Occipital lobe (tissue), 3 donors: ENCODE measurements at places on chromosomes 4 and X.

GRCh38 chrX:38896724-38897298 is 95.6 kb downstream of the MID1IP1 start:
- DNase-seq: no peak

GRCh38 chr4:182880387-182881356 is 36.5 kb downstream of the DCTD start:
- peak; percentile 10 for DNase-seq

- no peak for DNase-seq
These were observed 37.4 kb upstream of the STS start for GRCh38 chrX:7109838-7110793.

GRCh38 chr4:165343353-165344191 is 16.1 kb downstream of the MSMO1 start:
- DNase-seq: no peak

DNA sequence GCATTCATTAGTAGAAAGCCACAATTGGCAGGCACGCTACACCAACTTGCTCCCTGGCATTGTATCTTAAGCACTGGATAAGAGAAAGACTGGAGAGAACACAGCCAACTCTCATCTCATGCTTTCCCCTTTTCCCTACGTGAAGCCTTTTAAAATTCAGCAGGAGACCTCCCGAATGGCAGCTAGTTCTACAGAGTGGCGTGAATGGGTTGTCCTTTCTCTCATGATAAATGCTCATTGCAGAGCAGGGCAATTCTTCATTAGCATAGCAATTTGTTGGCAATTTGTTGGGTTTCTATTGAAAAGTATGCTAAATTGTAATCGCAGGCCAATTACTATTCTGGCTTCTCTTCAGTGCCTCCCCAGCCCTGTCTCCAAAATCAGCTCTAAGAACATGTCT is 48.0 kb downstream of the SEPTIN11 start:
- DNase-seq: no peak

GRCh38 chr4:186904101-186904500 is 180.4 kb upstream of the FAT1 start:
- DNase-seq: no peak

- DNase-seq: no peak
These were observed 6.1 kb downstream of the SGCB start for GRCh38 chr4:52032005-52032404.

DNA sequence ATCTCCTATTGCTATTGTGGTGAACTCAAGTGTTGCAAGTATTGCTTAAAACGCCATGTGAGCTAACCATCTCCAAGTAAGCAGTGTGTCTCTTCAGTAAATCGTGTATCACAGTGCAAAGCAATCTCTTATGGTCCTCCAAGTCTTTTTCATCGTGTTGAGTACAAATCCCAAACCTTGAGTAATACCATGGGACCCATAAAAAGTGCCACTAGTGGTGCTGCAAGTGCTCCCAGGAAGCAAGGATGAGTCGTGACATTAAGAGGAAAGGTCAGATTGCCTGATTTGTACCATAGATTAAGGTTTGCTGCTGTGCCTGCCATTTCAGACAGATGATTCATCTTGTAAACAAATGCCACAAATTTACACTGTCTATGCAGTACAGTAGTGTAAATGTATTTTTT is 66.9 kb upstream of the BMPR1B start:
- DNase-seq: no peak

GRCh38 chr4:46931981-46932380 is 22.9 kb upstream of the COX7B2 start:
- DNase-seq: no peak

- DNase-seq: no peak
These were observed 2.4 kb upstream of the SLIT2 start for GRCh38 chr4:20249333-20249732.

GRCh38 chr4:97577004-97577403 is 566.3 kb downstream of the STPG2 start:
- DNase-seq: no peak

DNA sequence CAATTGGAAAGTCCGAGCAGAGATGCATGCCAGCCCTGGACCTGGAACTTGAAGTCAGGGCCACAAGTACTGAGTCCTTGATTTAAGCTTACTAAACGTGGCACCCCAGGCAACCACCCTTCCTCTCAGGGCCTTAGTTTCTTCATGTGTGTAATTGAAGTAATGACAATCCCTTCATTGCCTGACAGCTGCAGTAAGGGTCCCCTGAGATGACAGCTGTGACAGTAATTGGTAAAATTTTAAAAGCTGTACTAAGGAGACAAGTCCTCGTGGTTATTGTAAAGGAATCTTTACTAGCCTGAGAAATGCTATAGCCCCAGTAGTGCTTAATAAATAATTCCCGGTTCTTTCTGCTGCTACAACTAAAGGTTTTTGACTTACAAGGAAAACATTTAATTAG is 175.1 kb upstream of the RADX start:
- DNase-seq: no peak

GRCh38 chr4:41245983-41246382 is 10.7 kb upstream of the UCHL1 start:
- DNase-seq: no peak

DNA sequence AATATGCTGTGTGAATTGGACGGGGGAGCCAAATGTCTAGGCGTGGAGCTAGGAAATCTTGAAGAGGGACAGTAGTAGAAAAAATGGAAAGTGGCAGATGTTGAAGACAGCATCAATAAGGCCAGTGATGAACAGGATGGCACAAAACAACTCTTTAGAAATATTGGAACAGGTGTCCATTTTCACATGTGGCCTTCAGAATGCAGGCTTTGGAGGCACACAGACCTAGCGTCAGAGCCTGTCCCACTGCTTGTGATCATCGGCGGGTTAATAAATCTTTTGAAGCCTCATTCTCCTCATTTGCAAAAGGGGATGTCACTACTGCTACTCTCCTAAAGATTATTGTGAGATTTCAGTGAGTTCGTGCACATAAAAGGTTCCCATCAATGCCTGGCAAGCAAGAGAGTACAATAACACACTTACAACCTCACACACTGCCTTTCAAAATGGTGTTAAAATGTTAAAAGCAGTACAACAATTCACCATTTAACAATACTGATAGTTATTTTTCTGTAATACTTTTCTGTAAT is 2.4 kb downstream of the PDLIM3 start:
- DNase-seq: no peak

- DNase-seq: no peak
These were observed 58.9 kb downstream of the HOPX start for GRCh38 chr4:56622176-56622575.

DNA sequence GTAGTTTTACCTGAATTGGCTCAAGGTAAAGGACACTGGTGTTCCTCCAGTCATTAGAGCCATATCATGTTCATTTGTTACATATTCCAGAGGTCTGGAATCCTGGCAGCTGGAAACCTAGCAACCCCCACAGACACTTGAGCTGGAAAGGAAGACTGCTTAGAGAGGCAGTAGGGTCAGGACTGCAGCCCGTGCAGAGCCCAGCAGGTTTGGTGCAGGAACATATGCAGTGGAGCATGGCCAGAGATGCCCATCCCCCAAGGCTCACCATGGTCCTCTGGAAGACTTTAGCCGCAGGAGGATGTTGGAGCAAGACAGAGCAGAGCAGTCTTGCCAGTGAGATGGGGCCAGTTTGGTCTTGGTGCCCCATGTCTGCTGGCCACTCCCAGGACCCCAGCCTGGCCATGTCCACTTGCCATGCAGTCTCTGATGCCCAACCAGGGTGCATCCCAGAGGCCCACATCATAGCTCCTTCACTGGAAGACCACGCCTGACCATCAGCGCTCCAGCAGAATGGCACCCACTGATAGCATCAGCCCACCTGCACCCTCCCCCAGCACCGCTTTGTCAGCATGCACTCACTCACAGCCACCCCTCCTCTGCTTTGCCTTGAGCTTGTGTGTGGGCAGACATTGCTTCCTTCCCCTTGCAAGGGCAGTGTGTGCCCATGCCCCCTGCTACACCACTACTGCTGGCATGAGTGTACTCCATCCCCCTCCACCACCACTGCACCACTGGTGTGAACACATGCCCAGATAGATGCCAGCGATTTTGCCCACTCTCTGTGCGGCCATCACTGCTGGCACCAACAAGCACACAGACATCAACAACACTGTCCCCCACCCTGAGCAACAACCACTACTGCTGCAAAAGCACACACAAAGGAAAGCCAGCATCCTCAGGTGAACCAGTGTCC is 190.3 kb upstream of the SPOCK3 start:
- DNase-seq: no peak

GRCh38 chr4:16764622-16765021 is 133.8 kb downstream of the LDB2 start:
- DNase-seq: no peak

GRCh38 chrX:31314921-31315320 is 243.1 kb upstream of the FTHL17 start:
- no peak for DNase-seq

DNA sequence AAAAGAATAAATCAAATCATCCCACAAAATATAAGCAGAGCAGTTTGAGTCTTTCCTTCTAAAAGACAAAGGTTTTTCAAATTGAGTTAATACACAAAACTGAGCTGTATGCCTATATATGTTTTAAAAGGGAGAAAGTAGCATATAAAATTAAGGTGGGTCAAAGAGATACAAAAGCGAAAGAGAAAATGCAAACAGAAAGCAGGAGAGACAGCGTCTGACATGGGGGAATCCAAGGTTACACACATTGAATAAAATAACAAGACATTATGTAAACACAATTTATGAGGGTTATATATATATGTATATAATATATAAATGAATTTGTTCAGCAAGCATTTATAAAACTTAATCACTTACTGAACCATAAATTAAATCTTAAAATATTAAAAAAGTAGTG is 276.1 kb upstream of the LCORL start:
- no peak for DNase-seq

DNA sequence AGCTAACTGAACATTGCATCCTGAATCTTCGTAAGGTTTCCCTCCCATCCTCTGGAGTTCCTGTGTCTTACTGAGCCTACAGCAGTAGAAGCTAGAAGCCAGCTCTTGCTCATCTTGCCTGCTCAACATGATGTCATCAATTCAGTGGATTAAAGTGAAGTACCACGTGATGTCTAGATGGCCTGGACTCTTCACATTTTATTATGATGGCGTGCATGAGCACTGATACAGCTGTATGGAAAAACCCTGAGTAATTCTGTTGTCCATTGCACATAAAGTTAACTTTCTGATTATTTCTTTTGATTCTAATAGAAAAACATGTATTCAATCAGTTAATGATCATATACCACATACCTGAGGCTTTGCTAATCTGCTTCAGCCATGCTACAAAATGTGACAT is 2387.7 kb upstream of the TENM3 start:
- DNase-seq: no peak

GRCh38 chr4:77120886-77121508 is 36.0 kb upstream of the CCNG2 start:
- no peak for DNase-seq

GRCh38 chr4:8648296-8648695 is 55.7 kb downstream of the CPZ start:
- no peak for DNase-seq

DNA sequence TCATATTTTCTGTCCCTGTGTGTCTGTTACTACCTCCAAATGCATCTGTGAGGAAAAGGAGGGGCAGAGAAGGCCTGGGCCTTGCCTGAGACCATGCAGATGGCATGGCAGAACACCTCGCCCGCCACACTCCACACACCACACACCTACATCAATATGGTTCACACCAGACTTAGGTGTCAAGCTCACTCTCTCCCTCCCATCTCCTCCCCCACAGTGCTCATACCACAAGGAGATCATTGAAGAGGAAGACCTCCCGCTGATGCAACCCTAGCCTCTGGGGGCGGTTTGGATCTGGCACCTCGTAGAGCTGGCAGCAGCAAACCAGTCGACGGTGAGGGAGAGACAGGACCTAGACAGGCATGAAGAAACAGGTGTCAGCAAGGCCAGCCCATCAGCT is 16.6 kb upstream of the KDM5C start:
- no peak for DNase-seq

- DNase-seq: no peak
These were observed 95.9 kb upstream of the RPS6KA3 start for GRCh38 chrX:20362268-20363267.

DNA sequence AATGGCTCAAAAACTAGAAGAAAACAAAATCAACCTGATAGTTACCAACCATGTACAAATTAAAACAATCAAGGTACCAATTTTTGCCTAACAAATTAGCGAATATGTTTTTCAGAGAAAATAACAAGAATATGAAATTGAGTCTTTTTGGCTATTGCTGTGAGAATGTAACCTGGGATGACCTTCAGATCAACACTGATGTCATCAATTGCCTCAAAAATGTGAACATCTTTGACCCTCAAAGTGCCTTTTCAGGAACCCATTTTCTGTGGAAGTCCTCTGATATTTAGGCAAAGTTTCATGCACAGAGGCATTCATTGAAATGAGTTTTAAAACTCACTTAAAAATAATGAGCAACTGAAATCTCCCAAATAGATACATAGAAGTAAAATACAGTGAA is 6.1 kb downstream of the RELL1 start:
- DNase-seq: no peak
